ENCODE measurements at places on chromosomes 4 and X. TPM values are rescaled to one million over a fixed set of nuclear protein-coding genes. Genes with fewer than 3 reads are reported as not detected.

MGARP gene
- total RNA-seq, result not detected

PWWP3B gene
- not detected for total RNA-seq

RAB39B gene
- 11.6 TPM for total RNA-seq

MSANTD1 gene
- 2.1 TPM for total RNA-seq

CCKAR gene
- not detected for total RNA-seq

NPY2R gene
- total RNA-seq, result not detected

SLC6A14 gene
- total RNA-seq, result not detected

SSX4 gene
- total RNA-seq, result not detected

GPR50 gene
- total RNA-seq, result not detected

OR13H1 gene
- total RNA-seq, result not detected

PDLIM3 gene
- not detected for total RNA-seq

CDK16 gene
- 57.9 TPM for total RNA-seq

OCRL gene
- 2.6 TPM for total RNA-seq

RASSF6 gene
- total RNA-seq, result not detected

UGT2B10 gene
- total RNA-seq, result not detected

NKX1-1 gene
- not detected for total RNA-seq

PAGE1 gene
- total RNA-seq, result not detected

IL1RAPL2 gene
- not detected for total RNA-seq

SPATA4 gene
- not detected for total RNA-seq

USP17L13 gene
- not detected for total RNA-seq

TCEAL6 gene
- not detected for total RNA-seq

PNMA6F gene
- not detected for total RNA-seq

ARHGEF9 gene
- 27.5 TPM for total RNA-seq

All from T-helper 1 cell treated with Interleukin-12 subunit alpha and Interleukin-12 subunit beta and Interleukin-4 antibody, amounts not matched to agents 30 ng/mL and 1 ng/mL, for 36 hours (primary cell).